ENCODE measurements at places on chromosomes 5 and 9. TPM values are rescaled to one million over a fixed set of nuclear protein-coding genes. Genes with fewer than 3 reads are reported as not detected.

The WDR36 gene
- total RNA-seq, result 41.8 TPM

- DNase-seq, result no peak
Observed at GRCh38 chr9:69171049-69171448, 3.0 kb upstream of the TJP2 start.

GRCh38 chr9:85536076-85536475 lies 205.7 kb downstream of the AGTPBP1 start:
- no peak for DNase-seq

The COL23A1 gene
- total RNA-seq, result 5.9 TPM

- DNase-seq, result no peak
Observed at GRCh38 chr5:152443935-152444334, 38.9 kb upstream of the NMUR2 start.

GRCh38 chr5:107257885-107258520 lies 412.7 kb downstream of the EFNA5 start:
- DNase-seq, result no peak

DNA sequence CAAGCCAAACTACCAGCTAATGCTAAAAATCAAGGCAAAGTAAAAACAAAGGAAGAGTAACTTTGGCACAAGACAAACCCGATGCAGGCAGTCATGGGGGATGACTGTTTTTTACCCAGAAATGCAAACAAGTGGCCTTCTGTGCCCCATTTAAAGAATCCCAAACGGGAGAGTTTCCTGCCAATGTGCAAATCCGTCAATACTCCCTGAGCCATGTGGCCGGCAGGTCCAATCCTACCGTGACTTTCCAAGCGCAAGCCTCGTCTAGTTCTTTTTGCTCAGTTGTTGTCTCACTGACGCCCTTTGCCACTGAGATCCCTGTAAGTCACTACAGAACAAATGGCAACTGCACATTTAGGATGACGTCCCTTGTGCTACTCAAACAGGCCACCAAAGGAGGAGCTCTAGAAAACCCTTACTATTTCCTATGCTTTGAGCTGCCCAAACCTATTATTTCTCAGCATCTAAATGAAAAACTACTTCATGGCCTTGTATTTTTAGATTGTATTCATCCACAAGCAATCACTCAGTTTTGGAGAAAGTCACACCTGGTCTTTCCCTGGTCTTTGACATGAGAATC lies 43.4 kb downstream of the OTULIN start:
- DNase-seq, result no peak

The SMIM33 gene
- not detected for total RNA-seq

DNA sequence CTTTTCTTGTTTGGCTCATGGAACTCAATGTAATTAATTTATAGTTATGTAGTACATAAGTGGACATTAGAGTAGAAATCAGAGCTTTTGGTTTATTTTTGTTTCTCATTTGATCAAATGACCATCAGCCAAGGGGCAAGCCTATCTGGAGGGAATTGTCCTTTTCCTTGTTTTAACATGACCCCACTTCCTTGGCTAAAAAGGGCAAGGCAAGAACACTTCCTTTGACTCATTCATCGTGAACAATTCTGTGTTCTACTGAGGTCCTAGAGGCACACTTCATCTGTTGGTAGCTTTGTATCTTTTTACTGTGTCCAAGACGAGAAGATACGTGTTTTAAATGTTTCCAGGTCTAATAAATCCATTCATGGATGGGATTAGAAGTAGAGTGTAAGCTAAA lies 148.9 kb downstream of the ARHGEF28 start:
- DNase-seq, result no peak

DNA sequence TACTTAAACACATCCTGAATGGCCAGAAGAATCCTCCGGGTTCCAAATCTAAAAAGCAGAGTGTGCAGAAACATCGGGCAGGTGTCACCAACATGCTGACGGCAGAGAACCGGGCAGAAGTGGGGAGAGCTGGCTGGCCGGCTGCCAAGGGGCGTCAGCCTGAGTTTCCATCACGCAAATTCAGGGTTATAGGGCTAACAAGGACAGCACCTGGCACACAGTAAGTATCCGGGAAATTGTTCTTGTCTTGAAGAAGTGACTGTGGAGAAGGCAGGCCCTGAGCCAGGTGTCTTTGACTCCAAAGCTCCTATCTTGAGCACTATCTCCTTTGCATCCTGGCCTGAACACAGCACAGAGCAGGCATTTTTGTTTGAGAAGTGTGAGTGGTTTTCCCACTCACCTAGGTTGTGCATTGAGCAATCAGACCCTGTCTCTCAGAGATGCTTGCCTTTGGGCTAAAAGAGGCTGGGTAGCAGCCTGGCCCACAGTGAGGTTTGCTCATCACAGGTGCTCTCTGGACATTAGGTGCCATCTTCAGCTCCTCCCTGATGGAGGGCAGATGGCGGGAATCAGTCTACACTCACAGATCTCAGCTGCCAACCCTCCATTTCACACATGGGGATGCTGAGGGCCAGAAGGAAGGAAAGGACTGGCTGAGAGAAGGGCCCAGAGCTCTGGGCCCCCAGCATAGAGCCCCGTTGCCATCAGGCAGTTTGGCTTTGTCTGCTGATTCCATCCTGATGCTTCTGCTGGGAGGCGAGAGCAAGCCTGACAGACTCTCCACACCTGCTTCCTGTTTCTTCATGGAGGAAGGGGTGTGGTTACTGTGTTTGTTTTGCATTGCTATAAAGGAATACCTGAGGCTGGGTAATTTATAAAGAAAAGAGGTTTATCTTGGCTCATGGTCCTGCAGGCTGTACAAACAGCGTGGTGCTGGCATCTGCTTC lies 52.8 kb downstream of the WHRN start:
- no peak for DNase-seq

DNA sequence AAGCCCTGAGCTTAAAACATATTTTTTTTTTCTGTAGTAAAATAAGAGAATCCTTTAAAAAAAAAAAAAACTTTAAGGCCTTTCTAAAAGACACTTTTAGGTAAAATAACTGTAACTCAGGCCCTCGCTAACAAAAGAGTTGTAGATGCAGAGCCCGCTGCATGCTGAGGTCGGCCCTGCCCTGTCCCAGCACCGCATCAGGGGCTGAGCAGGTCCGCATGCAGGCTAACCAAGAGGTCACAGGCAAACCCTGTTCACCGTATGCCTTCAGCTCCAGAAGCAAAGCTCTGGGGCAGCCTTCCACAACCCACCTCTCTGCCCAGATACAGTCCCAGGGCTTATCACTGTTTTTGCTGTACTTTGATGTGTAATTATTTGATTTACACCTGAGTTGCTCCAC lies 216.1 kb downstream of the GNA14 start:
- no peak for DNase-seq

- no peak for DNase-seq
Observed at GRCh38 chr9:40925149-40925548, 203.3 kb downstream of the FOXD4L6 start.

The CCNI2 gene
- 1.4 TPM for total RNA-seq

The IFNA2 gene
- not detected for total RNA-seq

- no peak for DNase-seq
Observed at GRCh38 chr5:97095318-97095732, 47.1 kb downstream of the LIX1 start.

- no peak for DNase-seq
Observed at GRCh38 chr5:65825408-65826328, 100.7 kb upstream of the ERBIN start.

- no peak for DNase-seq
Observed at GRCh38 chr5:139859013-139859412, 63.4 kb downstream of the PSD2 start.

The NLN gene
- 186 TPM for total RNA-seq

GRCh38 chr5:125413496-125414274 lies 667.2 kb upstream of the ZNF608 start:
- DNase-seq, result no peak

- DNase-seq, result no peak
Observed at GRCh38 chr9:38362852-38363588, 29.5 kb upstream of the ALDH1B1 start.

- no peak for DNase-seq
Observed at GRCh38 chr5:96120120-96120519, 158.5 kb upstream of the ELL2 start.

- no peak for DNase-seq
Observed at GRCh38 chr9:120151149-120151548, 428.8 kb downstream of the CDK5RAP2 start.

The SLCO4C1 gene
- 4.5 TPM for total RNA-seq

- no peak for DNase-seq
Observed at GRCh38 chr9:4259489-4259888, 40.4 kb downstream of the GLIS3 start.

The SLC36A3 gene
- not detected for total RNA-seq

GRCh38 chr5:115968770-115969169 lies 6.5 kb downstream of the LVRN start:
- no peak for DNase-seq

DNA sequence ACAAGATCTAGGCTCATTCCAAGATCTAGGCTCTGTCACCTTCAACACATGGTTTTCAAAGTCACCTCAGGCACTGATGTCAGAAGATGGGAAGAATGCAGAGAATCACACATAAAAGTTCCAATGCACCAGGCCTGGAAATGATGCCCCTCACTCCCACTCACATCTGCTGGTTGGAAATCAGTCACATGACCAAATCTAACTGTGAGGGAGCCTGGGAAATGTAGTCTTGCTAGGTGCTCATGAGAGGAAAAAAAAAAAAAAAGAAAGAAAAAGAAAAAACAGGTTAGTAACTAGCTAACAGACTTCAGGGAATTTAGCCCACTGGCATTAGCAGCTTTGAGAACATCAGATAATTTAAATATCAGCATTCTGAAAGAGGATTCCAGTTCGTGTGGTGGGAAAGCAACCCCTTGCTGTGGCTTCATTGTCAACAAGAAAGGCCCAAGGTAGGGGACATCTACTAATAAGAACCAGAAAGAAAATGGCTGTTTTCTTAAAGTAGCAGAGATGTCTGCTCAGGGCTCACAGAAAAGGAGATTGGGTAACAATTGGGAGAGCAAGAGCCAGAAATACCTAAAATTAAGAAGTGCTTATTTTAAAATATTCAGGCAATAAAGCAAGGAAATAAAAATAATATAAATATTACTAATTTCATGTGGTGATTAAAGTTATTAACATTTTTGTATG lies 614.3 kb downstream of the ACTL7B start:
- no peak for DNase-seq
